ENCODE measurements at places on chromosomes 3 and 15.
A peak's percentile ranks its signal among the peaks of the same experiment; 100 is the strongest.

GRCh38 chr15:25133804-25134203 is 179.0 kb downstream of the SNRPN start:
- DNase-seq = no peak

DNA sequence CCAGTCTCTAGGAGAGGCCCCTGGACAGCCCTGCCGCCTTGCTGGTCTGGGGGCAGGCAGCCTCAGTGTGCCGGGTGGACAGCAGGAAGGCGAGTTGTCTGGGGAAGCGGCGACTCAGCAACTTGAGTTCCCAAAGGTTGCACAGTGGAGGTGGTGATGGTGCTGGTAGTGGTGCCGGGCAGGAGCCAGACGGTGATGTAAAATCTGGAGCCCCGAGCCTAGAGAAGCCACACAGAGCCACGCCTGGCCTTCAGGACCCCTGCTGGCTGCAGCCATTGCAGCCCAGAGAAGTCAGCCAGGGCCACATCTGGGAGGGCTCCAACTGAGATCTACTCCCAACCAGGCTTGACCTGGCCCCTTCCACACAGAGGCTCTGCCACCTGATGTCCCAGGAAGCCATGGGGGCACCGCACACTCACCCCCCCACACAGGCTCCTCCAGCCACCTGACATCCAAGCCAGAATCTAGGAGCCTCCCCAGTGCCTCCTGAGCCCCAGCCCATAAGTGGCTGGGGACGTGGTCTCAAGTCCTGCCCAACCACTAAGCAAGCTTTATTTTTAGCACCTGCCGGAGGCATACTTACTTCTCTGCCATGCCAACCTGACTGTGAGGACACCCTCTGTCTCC is 8.8 kb downstream of the C3orf22 start:
- peak; percentile 7 for DNase-seq

GRCh38 chr15:40092256-40092978 is 16.3 kb downstream of the BMF start:
- DNase-seq = no peak

DNA sequence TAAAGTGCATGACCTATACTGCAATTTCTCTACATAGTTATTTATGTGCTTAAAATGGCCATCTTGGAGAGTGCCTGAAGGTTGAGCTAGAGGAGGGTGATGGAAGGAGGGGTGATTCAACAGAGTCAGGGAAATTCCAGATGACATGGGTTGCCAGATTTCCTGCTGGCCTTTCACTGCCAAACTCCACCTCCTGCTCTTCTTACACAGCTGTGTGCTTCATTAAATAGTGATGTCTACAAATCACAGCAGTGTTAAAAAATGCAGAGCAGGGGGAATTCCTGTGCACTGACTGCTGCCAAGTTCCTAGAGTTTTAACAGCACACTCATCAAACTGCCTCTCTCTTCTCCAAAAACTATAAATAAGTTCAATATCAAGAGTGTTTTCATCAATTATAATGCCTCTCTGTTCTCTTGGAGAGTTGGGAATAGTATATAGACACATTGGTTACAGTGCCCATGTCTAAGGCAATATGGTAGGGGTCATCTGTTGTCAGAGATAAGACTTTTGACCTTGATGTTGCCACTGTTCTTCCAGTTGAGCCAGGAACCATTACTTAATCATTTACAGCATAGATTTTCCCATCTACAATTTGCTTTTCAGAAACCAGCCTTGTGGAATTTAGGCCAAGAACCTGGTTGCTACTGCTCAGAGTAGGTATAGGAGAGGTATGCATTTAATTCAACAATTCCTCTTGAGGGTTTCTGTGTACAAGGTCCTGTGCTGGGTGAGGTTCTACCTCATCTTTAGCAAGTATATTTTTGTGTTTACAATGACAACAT is 79.6 kb downstream of the TP63 start:
- no peak for DNase-seq

GRCh38 chr15:88658972-88659931 is 20.4 kb downstream of the ISG20 start:
- DNase-seq = no peak

DNA sequence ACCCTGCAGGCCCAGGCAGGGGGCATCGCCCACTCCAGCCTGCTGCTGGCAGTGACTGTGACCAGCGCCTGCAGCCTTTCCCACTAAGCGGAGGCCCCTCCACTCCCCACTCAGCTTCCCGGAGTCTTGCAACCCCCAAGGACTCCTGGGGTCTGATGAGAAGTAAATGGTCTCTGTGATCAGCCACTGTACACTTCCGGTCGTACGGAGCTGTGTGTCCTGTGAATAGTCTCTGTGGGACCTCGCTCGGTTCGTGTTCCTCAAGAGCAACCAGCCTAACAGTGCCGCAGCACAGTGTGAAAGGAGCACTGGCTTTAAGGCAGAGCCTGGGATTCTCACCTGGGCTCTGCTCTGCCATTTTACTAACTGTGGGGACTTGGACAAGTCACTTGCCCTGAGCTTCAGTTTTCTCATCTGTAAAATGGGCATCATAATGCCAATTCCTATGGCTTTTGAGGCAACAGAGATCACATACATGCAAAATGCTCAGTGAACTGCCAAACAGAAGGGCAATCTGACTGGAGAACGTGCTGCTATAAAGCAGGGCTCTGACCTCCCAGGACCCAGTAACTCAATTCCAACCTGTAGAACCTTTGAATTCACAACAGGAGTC is 26.7 kb downstream of the TMEM43 start:
- no peak for DNase-seq

- no peak for DNase-seq
Measured at GRCh38 chr3:52722491-52722890, 16.6 kb downstream of the SPCS1 start.

DNA sequence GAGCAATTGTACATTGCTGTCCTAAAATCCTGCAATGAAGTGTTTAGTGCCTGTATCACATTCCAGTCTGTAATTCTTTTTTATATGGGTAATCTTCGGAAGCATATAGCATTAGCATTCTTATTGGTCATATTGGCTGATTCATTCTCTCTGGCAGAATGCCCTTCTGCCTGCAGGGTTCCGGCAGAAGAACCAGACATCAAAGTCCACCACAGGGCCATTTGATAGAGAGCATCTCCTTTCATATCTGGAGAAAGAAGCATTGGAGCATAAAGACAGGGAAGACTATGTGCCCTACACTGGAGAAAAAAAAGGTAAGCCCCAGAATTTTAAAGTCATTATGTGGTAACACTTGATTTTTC is 39.6 kb downstream of the TMOD3 start:
- no peak for DNase-seq

DNA sequence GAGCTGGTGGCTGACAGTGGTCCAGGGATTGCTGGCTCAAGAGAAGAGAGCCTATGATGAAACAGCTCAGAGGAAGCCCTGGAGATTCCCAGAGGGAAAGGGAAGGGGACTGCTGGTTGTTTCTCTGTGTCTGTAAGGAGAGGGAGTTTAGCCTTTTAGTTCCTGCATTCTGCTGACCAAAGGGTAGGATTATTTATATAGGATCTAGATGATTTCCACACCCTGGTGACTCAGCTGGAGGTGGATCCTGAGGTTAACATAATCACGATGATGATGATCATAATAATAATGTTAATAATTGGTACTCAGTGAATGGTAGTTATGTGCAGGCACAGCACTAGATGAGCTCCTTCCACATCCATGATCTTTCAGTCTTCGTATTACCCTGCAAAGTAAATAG is 144.9 kb downstream of the EPHB1 start:
- DNase-seq = no peak

DNA sequence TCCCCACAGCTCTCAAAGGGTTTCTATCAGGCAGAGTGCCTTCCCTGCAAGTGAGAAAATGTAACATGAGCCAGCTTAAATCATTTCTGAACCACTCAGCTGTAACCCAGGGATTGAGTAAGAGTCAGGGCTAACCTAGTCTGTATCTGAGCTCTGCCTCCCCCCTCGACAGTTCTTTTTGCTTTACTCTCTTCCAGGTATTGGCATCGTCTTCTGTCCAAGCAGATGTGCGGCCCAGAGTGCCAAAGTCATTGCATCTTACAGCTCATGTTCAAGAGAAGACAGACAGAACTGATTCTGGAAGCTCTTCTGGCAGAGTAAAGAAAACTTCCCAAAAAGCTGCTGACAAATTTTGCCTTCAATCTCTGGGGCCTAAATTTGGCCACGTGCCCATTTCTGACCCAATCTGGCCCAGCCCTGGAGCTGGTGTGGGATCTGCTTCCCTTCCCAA is 74.8 kb downstream of the ABHD5 start:
- DNase-seq = no peak

- DNase-seq = no peak
Measured at GRCh38 chr3:191975936-191976335, 515.0 kb downstream of the PYDC2 start.

GRCh38 chr3:185087419-185087818 is 65.4 kb downstream of the C3orf70 start:
- DNase-seq = no peak

GRCh38 chr3:63774781-63775180 is 44.3 kb upstream of the C3orf49 start:
- DNase-seq = no peak

DNA sequence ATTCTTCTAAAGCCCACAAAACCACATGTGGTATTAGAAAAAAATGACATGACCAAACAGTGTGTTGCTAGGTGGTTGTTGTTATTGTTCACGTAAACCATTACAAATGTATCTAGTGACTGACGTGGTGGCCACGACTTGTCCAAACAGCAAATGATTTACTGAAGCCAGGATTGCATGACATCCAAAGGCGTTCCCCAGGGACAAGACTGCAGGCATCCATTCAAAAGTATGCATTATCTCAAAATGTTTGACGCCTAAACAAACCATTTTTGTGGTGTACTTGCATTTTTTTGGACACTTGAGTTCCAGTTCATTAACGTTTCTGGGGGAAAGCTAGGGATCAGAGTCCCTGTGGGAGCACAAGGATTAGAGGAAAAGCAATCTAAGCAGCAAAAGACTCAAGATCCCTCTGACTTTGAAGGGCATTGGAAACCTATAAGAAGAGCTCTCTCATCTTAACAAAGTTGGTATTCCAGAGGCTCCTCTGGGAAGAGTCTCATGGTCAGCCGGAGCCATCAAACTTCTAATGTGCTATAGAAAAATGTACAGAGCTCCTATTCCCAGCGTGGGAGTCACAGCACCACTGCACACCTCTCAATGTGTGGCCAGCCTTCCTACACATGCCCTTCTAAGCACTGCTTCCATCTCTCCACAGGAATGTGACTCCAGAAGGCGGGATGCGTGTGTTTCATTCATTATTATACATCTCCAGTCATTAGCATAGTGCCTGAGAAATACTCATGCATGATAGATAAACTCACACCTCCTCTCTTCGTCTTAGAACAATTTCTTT is 62.9 kb downstream of the FBN1 start:
- DNase-seq = no peak

- no peak for DNase-seq
Measured at GRCh38 chr3:65837604-65838003, 201.1 kb downstream of the MAGI1 start.

DNA sequence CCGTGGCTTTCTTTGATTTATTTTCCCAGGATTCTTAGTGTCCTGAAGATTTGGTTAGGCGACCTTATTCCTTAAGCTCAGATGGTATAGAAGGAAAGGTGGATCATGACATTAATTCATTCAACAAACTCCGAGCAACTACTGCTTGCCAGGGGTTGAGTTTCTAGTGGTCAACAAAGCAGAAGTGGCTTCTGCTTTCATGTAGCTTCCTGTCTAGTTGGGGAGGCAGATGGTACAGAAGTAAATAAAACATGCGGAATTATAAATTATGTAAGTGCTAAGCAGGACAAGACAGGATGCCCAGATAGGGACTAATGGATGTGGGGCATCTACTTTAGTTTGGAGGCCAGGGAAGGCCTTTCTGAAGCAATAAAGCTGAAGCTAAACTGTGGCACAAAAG is 15.6 kb downstream of the EEFSEC start:
- no peak for DNase-seq

Data from central memory CD8-positive, alpha-beta T cell (primary cell).